ENCODE measurements at places on chromosomes 6 and 20.

DNA sequence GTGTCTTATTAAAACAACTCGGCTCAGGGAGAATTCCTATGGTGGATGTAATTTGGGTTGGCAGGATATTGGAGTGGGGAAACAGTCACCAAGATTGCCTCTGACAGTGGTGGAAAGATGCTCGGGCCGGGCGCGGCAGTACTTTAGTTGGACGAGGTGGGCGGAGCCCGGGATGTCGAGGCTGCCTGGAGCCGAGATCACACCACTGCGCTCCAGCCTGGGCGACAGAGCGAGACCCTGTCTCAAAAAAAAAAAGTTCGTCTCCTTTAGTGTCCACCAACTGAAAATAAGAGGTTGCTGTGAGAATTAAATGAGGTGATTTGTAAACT lies 621 bp downstream of the NOL7 start:
- DNase-seq: peak; percentile 0

DNA sequence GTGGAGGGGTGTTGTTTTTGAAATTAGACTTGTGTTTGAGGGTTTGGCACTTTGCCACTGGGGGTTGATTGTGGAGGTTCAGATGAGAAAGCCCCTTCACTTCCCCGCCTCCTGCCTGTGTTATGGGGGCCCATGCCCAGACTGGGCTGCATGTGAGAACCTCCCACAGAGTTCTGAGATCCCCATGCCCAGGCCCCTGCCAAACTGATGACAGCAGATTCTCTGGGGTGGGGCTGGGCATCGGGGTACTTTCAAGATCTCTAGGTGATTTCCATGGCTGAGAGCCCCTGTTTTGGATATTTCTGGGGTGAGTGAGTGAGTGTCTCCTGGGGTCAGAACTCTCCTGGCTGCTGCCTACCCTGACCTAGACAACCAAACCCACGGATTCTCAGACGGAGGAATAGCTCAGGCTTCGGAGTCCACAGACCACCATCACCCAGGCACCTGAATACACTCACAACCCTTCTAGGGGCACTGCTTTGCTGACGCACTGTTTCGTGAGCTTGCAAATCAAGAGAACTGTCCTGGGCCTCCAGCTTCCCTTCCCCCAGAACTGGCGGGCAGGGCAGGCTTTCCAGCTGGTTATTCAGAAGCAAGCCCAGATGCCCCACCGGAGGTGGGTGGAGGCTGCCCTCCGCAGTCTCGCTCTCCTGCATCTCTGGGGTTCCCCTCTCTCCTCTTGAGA lies 6.3 kb downstream of the BCAS1 start:
- no peak for DNase-seq

GRCh38 chr6:109612268-109612667 lies 78.7 kb downstream of the AK9 start:
- no peak for DNase-seq

DNA sequence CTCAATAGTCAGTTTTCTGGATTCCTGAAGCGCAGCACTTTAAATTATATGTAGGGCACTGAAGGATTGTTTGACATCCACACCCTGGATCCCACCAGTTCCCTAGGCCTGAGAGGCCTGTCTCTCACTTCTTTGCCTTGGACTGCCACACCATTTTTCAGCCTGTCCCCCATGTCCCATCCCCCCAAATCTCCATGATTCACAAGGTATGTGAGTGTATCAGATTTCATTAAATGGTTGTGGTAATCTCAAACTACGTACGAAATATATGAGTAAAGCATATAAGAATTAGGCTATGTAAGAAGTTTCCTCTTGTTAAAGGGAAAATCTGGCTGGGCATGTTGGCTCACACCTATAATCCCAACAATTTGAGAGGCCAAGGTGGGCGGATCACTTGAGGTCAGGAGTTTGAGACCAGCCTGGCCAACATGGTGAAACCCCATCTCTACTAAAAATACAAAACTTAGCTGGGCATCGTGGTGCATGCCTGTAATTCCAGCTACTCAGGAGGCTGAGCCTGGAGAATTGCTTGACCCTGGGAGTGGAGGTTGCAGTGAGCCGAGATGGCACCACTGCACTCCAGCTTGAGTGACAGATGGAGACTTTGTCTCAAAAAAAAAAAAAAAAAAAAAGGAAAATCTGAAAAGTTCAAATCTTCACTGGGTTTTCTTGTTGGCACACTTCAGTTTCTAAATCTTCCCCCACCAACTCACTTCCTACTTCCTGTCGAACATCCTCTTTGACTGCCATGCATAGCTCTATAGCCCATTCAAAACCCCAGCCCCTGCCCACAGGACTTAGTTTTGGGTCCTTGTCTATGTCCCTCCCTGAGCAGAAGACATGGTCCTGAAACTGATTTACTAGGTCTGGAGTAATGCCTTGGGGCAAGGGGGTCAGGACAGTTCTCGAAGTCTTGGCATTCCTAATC lies 97.3 kb upstream of the SHLD1 start:
- DNase-seq: peak; percentile 69

GRCh38 chr20:46190478-46191167 lies 72.5 kb downstream of the CD40 start:
- no peak for DNase-seq

DNA sequence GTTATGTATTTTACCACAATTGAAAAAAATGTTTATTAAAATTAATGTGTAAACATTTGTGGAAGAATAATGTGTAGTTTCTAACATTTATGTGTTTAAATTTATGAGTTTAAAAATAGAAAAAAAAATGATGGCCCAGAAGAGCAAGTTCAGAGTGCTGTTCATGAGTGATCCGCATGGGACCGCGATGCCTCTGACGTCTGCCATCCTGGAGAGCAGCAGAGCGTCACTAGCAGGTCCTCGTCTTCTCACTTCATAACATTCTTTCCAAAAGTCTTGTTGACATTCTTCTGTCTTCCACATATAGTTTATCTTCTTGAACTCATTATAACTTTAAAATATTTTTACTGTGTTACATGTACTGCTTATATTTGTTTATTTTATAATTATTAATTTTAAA lies 15.5 kb downstream of the BTNL2 start:
- no peak for DNase-seq

- no peak for DNase-seq
Observed at GRCh38 chr6:44052419-44053023, 74.7 kb downstream of the MRPL14 start.

- peak; percentile 85 for DNase-seq
Observed at GRCh38 chr6:154448448-154449096, 61.9 kb downstream of the CNKSR3 start.

- DNase-seq: no peak
Observed at GRCh38 chr6:155310596-155310995, 3.7 kb downstream of the TFB1M start.

GRCh38 chr20:34916774-34917354 lies 38.7 kb downstream of the GSS start:
- DNase-seq: no peak

DNA sequence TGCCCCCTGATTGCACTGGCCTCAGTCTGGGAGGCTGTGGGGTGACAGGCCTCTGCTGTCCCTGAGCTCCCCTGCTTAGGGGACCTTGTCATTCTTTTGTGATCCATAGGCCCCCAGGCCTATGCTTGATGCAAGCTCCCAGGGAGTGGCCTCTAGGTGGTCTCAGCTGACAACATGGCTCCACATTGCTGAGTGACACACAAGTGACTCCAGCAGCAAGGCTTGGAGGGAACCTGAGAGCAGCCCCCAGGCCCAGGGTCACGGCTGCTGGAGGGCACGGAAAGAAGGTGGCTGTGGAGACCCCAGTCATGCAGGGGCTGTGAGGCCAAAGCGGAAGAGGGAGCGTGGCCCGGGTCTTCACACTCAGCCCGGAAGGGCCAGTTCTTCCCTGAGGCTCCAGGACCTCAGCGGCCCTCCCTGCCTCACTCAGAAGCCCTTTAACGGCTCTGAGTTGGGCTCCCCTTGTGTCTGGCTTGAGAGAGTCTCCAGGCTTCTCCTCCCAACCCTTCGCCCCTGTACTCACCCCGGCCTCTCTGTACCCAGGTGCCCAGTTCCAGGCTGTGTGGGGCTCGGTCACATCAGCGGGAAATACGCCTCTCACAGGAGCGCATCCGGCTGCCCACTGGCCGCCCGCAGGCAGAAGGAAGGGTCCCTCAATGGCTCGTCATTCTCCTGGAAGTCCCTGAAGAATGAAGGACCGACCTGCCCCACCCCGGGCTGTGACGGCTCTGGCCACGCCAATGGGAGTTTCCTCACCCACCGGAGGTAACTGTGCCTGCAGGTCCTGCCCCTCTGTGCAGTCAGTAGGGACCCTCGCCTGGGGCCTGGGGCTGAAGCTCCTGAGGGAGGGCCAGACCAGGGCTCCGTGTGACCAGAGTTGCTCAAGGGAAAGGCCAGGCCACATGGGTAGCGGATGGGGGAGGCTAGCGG lies 23.7 kb upstream of the PCMTD2 start:
- DNase-seq: no peak

GRCh38 chr6:52994031-52994838 lies 849 bp downstream of the GSTA4 start:
- DNase-seq: no peak

DNA sequence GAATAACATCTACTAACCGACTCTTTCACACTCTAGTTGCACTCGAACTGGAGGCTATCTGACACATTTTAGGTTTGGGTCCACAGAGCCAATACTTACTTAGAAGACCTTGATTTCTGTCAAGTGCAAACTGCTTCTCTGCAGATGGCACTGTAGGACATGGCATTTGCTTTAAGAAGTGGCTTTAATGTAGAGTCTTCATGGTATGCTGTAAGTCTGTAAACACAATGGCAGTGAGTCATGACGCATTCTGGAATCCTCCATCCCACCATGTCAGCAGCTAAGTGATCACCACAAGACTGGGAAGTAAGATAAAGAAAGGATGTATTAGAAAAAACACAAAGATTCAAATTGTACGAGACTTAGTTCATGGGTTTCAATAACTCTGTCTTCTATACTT lies 377.0 kb upstream of the NOX3 start:
- DNase-seq: no peak

DNA sequence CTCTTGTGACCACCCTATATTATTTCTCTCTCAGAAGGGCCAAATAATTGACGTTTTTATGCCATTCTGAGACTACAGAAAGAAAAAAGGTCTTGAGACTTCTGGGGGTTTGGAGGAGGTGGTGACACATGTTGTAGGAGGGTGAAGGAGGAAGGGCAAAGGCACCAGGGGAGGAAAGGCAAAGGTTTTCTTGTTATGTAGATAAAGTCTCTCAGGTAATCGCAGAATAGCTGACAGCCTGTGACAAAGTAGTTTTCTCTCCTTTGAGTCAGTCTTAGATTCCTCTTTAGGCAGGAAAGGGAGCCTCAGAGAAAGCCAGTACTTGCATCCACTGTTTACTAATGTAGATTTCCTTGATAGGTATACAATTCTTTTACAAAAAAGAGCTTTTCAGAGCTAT lies 23.6 kb downstream of the OR2B2 start:
- DNase-seq: no peak

DNA sequence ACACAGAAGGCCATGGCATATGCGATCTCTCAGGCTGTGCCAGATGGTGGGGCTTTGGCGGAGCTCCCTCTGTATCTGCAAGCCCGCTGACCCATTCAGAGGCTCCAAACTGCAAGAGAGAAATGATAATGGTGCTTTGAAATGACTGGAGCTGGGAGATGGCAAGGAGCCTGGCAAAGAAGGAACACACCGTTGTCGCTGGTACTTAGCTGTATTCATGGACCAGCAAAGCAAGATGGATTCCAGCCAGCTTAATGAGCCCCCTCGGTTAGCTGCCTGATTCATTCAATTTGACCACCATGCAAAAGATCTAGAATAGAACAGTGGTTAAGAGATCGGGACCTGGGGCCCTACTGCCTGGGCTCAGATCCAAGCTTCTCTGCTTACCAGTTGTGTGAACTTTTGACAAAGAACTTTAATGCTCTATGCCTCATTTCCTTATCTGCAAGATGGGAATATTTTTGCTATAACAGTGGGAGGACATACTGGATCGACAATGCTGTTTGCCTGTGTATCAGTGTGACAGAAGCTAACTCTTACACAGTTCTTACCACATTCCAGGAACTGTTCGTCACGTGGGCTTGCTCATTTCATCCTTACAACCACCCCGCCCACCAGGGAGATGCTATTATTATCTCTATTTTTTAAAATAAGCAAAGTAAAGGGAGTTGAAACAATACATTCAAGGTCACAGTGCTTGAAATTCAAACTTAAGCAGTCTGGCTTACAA lies 317.8 kb upstream of the SULF2 start:
- no peak for DNase-seq
